ENCODE measurements at places on chromosomes 3 and 15.

- peak; percentile 37 for DNase-seq
These were observed 9.6 kb upstream of the CTDSPL start for GRCh38 chr3:37852097-37852496.

- DNase-seq, result peak; percentile 56
These were observed 234.4 kb upstream of the LRTM1 start for GRCh38 chr3:55162031-55162795.

DNA sequence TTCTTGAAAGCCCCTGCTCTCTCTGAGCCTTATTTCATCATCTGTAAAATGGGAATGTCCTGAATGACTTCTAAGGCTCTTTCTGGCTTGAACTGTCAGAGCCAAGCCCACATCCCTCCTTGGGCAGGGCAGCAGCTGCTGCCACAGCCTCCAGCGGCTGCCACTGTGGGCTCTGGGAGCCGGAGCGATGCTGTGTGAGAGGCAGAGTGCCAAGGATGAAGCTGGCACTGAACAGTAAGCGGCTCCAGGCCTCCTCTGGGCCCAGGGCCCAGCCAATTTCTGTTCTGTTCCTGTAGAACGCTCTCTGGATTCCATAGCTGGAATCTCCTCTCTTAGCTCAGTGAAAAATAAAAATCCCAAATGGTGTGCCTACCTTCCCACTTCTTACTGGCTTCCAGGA, 4.4 kb downstream of the CPLX3 start:
- peak; percentile 25 for DNase-seq

- no peak for DNase-seq
These were observed 43.2 kb upstream of the PPP4R2 start for GRCh38 chr3:72953325-72953956.

DNA sequence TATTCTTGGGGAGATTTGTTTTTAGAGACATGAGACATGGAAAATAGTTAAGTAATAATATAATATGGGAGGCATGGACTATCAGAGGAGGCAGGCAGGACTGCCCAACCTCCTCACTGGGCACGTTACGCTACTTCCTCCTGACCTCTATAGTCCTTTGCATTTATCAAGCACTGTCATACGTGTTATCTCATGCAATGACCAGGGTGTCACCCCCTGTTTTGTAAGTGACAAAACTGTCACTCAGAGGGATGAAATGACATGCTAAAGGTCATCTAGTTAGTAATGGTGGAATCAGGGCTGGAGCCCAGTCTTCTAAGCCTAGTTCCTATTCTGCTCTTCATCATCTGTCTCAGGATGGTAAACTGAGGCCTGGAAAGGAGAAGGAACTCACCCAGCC, 66.7 kb downstream of the ST6GAL1 start:
- DNase-seq, result no peak

GRCh38 chr3:182258538-182259177, 534.6 kb upstream of the ATP11B start:
- DNase-seq, result no peak

- DNase-seq, result peak; percentile 72
These were observed 4.3 kb upstream of the TSEN2 start for GRCh38 chr3:12479919-12480427.

GRCh38 chr3:39990532-39990931, 181.1 kb downstream of the MYRIP start:
- DNase-seq, result peak; percentile 46

GRCh38 chr3:78887029-78887428, 880.8 kb downstream of the ROBO1 start:
- peak; percentile 51 for DNase-seq

GRCh38 chr15:78840661-78841375, 29.6 kb upstream of the ADAMTS7 start:
- DNase-seq, result no peak

DNA sequence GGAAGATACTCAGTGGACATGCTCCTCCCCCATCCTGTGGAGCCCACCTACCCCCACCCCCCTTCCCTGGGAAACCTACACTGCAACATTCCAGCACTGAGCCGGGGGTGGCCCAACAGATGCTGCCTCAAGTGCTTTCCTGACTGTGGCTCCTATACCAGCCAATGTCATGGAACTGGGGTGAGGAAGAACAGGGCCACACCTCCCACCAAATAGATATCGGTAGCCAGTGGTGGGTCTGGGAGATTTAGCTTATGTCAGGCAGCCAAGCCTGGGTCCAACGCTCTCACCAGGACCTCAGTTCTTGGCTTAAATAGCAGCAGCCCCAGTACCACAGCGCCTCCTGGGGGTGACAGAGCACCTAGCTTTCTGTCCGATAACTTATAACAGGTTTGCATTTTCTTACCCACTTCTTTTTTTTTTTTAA, 30.3 kb downstream of the CDC25A start:
- DNase-seq, result peak; percentile 80

- no peak for DNase-seq
These were observed 1321.0 kb downstream of the ROBO2 start for GRCh38 chr3:78360849-78361248.

DNA sequence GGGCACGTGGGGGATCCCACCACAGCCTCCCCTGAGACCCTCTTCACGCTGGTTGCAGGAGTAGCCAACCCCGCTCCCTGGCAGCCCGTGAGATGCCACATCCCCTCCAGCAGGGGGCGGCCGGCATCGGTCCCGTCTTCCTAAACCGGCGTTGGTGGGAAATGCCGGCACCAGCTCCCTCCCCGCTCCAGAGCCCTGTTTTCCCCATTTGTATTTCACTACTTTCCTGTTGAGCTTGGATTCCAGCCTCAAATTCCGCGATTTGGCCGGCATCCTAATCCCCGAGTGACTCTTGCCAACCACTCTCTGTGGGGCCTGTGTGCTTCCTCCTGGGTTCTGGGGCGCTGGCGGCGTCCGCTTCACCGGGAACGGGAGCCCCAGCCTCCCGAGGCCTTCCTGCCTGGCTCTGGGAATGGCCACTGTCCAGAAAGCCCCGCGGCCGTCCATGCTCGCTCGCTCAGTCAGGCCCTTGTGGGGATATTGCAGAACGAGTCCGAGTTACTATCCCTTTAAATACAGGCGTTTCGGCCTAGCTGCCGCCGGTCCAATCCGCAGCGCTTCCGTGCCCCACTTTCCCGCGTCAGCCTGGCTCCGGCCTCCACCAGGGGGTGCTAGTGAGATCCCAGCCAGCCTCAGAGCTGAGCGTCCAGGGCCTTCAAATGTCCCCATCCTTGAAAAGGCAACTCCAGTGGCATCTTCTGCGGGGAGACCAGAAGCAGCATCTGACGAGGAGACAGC, 8.1 kb upstream of the ADAMTS17 start:
- DNase-seq, result peak; percentile 94

DNA sequence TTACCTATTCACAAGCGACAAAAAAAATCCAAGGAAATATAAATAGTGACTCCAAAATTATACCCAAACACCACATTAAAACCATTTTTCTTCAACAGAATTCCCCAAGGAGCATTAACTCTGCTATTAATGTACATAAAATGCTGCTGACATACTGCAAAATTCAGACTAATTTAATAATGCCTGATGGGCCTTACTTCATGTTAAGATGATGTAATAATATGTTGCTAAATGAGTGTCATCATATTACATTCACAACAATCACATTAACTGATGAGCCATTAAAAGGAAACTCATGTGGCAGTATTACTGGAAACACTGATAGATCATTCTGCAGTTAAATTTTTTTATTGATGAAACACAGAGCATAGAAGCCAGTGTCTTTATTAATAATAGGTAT, 204.9 kb upstream of the CGNL1 start:
- DNase-seq, result no peak

DNA sequence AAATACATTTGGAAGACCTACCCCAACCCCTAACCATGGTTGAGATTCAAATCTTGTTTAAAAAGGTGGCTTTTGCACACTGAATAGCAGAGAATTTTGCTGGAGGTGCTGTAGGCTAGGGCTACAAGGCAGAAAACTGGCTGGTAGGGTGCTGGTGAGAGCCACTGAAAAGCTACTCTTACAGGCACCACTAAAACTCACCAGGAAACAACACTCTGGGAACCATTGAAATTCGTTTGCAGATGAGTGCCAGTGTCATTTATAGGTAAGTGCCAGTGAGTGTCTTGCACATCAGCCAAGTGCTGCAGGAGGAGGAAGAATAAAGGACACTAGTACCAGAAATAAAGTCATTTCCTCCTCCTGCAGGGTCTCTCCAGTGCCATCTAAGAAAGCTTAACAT, 610.2 kb downstream of the ZNF385D start:
- no peak for DNase-seq

GRCh38 chr3:127107002-127107401, 85.9 kb upstream of the PRR23E start:
- no peak for DNase-seq

DNA sequence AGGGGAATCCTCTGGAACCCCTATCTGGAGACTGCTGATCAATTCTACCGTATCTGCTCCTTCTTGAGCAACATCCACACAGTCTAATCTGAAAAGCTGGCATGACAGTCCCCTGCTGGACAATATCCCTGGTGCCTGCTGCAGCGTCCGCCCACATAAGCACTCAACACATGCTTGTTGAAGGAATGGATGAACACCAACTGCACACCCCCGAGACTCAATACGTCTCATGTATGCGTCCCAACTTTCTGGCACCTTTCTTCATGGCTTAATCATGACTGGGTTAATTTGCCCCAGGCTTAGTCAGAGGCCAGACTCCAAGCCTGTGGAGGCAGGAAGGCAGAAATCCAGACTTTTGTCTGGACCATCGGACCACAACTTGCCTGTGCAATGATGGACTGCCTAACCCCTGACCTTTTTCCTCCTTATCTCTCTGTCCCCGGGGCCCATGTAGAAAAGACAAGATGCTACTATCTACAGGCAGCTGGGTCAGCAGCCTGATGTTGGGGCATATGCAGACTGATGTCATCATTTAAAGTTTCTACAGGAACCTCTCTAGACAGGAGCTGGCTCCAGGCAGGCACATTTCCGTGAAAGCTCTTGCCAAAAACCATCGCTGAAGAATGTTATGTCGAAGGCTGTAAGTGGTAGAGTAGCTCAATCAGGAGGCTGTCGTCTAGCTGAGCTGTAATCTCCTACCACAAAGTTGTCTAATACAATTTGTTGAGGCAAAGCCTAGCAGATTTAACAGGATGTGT, 114.1 kb upstream of the TPM1 start:
- peak; percentile 85 for DNase-seq

- no peak for DNase-seq
These were observed 593.3 kb upstream of the KCNMB2 start for GRCh38 chr3:177942911-177943310.

GRCh38 chr15:91632176-91632575, 221.3 kb upstream of the SLCO3A1 start:
- DNase-seq, result no peak

- DNase-seq, result no peak
These were observed 238.0 kb downstream of the CACNA2D3 start for GRCh38 chr3:54360320-54360719.

GRCh38 chr15:78104119-78104479, 11.7 kb downstream of the SH2D7 start:
- DNase-seq, result no peak

- DNase-seq, result no peak
These were observed 145.1 kb downstream of the TP63 start for GRCh38 chr3:189776149-189776824.

- no peak for DNase-seq
These were observed 120.0 kb upstream of the FRMD4B start for GRCh38 chr3:69505770-69506407.

DNA sequence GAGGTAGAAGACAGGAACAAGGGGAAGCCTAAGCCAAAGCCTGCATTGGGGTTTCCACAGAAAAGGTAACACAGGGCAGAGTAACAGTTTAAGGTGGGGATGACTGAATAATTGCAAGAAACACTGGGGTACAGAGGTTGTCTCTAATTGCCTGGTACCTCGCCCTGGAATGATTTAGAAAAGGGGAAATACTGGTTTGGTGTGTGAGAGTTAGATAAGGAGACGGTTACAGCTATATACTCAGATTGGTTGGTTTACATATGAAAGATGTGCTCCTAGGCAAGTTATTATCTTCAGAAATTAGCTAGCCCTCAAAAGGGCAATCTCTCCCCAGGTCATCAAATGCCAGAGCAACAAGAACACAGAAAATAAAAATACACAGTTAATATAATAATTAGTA, 58.8 kb downstream of the SMARCC1 start:
- DNase-seq, result no peak

- no peak for DNase-seq
These were observed 119.6 kb downstream of the UACA start for GRCh38 chr15:70643783-70644125.

DNA sequence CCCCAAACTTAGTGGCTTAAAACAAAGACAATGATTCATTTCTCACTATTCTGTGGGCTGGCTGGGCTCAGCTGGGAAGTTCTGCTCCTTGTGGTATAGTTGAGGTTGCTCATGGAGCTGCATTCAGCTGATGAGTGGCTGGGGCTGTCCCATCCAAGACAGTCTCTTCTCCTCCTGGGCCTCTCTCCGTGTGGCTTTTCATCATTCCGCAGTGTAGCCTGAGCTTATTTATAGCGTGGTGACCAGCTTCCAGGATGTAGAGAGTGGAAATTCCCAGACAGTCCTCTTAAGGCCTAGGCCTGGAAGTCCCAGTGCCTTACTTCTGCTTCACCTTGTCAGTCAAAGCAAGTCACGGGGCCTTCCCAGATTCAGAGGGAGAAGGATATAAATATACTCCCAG, 136.7 kb upstream of the DAZL start:
- peak; percentile 60 for DNase-seq

Measured in AG20443 (cell line).